ENCODE measurements at places on chromosomes 6 and 20.

DNA sequence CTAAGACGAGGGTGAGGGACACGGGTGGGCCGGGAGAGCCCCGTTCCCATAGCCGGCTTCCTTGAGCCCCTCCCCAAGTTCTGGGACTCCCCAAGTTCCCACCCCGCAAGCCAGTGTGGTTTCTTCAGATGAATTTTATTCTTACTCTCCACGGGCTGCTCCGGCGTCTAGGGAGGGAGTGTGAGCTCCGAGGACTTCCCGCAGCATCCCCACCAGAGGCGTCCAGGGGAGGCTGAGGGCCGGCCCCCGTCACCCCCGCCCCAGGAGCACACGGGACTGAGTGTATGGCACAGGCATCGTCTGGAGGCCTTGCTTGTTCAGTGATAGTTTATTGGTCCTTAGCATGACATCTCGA, 10.0 kb upstream of the SLC4A11 start:
- no peak for DNase-seq

DNA sequence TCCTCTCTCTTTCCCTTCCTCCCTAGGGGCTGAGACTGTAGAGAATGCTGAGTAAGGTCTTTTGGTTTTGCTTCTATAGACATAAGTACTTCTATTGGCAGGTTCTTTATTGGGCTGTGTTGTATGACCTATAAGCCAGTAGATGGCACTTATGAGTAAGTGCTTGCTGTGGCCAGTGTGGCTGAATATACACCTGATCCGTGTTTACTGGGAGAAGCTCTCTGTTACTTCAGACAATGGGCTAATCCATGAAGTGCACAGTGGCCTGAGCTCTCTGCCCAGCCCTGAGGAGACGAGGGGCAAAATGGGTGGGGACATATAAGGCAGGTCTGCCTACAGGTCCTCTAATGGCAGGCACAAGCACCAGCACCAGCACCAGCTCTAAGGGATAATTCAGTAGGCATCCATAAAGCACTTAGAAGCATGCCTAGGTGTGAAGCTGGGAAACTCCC, 610.3 kb downstream of the RNF144B start:
- no peak for DNase-seq

DNA sequence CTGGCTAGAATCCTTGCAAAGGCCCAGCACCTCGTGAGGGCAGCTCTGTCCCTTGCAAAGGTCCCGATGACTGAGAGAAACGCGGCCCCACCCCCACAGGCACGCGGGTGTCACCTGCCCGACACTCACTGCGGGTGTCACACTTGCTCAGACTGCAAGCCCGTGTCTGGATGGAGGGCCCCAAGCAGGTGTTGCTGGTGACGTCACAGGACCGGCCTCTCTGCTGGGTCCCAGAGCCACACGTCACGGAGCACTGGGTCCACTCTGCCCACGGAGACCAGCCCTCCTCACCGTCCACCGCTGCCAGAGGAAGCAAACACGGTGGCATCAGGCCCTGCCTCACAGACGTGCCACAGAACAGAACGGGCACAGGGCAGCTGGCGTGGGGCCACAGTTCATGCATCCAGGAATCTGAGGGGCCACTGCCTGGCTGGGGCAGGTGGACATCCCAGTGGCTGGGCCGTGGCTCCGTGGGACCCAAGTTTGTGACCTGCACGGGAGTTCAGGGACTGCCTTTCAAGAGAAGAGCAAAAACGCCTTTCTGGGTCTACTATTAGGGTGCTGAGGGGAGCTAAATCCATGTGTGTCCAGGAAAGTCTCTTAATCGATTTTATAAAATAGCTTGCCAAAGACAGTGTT, 16.0 kb downstream of the THBS2 start:
- no peak for DNase-seq

DNA sequence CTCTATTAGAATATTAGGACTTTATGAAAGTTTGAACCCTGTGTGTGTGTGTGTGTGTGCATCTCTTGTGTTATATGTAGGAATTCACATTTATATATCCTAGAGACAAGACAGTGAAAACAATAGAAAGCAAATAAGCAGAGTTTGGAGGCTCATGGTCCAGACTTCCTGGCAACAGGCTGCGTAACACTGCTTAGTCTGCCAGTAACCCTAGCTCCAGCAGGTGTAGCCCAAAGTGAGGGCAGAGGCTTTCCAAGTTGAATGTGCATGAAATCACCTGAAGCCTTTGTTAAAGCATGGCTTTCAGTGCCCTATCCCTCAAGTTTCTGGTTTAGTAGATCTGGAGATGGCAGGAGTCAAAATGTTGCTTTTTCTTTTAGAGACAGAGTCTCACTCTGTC, 569.9 kb downstream of the KIF16B start:
- DNase-seq, result no peak

- DNase-seq, result no peak
These were observed 75.1 kb downstream of the ARID1B start for GRCh38 chr6:156852147-156852857.

- no peak for DNase-seq
These were observed 8.3 kb downstream of the GCLC start for GRCh38 chr6:53536561-53536960.
